G401 (cell line): ENCODE measurements at places on chromosomes 3 and 15. TPM values are rescaled to one million over a fixed set of nuclear protein-coding genes. Genes with fewer than 3 reads are reported as not detected.

DNA sequence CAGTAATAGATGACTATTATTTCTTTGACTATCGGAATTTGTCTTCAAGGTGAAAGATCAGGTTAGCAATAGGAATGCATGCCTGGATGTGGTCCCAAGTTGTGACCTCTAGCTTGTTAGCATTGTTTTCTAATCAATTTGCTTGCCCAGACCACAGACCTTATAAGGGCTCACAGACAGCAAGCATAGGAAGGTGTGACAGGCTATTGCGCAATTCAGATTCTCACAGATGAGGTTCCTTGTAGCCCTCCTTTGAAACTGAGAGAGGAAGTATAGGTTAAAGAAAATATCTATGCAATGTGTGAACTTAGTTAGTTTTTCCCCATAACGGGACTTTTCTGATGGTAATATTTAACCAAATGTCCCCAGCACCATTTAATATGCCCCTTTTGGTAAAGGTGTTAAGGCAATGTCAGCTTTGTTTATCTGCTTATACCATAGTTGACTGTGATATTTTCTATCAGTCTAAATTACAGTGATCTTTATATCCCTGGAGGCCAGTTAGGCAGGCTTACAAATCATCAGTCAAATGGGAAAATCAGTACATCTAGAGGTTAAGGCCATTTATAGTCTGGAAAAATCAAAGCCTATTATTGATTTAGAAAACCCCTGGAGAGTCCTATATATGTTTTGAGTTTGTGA is 168.1 kb upstream of the MBNL1 start:
- DNase-seq, result no peak

GRCh38 chr15:83396101-83396500 is 51.0 kb upstream of the SH3GL3 start:
- no peak for DNase-seq

- no peak for DNase-seq
Measured at GRCh38 chr3:163196245-163196644, 1699.6 kb downstream of the OTOL1 start.

DNA sequence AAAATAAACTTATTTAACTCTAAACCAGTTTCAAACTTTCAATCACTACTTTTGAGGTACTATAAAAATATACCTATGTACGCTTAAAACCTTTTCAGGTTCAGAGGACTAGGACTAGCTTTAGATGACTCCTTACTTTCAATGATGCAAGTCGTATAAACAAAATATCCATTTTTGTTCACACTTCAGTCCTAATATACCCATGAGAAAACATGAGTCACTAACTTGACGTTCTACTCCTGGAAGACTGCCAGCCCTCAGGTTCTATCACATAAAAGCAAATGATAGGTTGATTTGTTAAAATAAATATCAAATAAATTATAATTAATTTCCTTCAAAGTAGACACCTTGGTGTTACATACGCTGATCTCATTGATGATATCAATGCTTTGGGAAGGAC is 10.6 kb upstream of the P3H2 start:
- no peak for DNase-seq

DNA sequence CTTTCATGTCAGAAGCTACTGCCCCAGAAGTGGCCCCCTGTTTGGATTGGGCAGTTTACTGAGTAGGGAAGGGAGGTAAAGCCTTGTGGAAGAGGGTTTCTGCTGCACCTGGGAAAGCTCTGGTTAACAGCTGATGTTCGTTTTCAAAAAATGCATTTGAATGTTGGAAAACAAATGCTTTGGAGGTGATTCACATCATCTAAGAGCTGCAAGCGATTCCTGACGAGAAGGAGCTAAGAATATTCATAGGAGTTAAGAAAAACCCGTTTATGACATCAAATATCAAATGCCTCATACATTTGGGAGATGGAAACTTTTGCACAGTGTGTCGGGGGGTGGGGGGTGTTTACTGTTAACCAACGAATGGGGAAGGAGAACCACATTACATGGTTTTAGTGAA is 183.8 kb upstream of the NR2F2 start:
- DNase-seq, result no peak

DNA sequence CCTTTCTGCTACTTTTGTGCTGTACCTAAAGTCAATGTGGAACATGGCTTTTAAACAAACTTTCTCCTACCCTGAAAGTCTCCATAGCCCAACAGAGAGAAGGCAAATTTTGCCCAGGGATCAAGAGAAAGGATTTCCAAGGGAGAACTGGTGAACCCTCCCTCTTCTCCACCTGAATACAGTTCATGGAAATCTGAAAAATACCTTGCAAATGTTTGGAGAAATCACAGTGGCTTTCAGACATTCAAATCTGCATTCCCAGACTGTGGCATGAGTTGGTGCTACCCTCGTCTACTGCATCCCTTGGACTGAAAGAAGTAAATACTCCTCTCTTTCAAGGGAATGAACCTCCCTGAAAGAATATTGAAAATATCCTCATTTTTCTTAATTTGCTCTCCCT is 38.7 kb downstream of the ZIC4 start:
- DNase-seq, result peak; percentile 71

The XXYLT1 gene
- 60.7 and 80.3 TPM in 2 replicates for total RNA-seq
